ENCODE measurements at places on chromosomes 13 and 19. TPM values are rescaled to one million over a fixed set of nuclear protein-coding genes. Genes with fewer than 3 reads are reported as not detected.

Gene CD70
- polyA plus RNA-seq, result not detected

GRCh38 chr19:1220477-1220930, 14.9 kb downstream of the STK11 start:
- DNase-seq, result no peak

- DNase-seq, result no peak
Measured at GRCh38 chr19:56105090-56105701, 15.9 kb downstream of the ZNF787 start.

DNA sequence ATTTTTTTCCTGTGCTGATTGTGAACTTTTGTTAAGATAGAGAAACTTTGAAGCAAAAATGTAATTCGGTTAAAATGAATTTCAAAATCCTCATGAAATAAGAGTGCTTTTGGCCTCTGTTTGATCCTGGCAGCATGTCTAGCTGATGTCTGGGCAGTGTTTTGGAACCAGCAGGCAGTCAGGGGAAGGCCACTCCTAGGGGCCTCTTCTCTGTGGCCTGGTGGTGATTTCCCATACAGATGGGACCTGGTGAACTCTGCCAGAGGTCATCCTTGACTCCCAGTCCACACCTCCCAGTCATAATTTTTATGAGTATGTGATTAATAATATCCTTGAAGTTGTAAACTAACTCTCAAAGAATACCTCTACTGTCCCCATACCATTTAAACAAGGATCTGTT, 226.6 kb downstream of the PCCA start:
- DNase-seq, result no peak

DNA sequence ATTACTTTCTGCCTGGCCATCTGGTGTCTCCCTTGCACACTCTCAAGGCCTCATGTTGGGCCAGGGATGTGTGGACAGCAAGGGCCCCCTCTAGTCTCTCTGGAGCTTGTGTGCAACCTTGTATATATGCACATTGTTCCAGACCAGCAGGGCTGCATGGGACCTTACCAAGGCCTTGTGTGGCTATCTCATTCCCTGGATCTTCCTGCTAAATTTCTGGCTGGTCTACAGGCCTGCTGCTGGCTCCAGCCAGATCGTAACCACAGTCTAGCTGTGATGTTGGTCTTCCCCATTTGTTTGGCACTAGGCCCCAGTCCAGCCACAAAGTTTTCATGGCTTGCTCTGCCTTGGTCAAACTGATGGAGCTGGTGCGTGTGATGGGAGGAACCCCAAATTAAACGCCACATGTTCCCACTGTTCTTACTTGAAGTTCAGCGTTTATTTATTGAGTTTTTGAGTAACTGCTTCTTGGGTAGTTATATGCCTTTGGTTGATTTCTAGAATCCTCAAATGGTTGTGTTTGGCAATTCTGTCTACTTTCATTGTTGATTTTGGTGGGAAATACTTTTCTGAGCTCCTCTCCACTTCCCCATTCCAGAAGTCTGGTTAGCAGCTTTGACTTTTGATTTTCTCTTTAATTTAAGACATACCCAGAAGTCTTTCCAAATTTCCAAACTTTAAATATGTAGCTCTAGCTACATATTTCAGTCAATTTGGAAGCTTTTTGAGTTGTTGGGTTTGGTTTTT, 56.4 kb downstream of the SIPA1L3 start:
- no peak for DNase-seq
